Activated CD4-positive, alpha-beta T cell treated with anti-CD3 and anti-CD28 coated beads for 36 hours (primary cell): ENCODE measurements at places on chromosomes 5 and 9.

- no peaks in the 10 kb centered on the region for H3K27me3 ChIP-seq
- H3K4me3 ChIP-seq: no peak overlapping the region
- H3K4me1 ChIP-seq: no peaks in the 10 kb centered on the region
- DNase-seq: no peak
- no peaks in the 10 kb centered on the region for H3K36me3 ChIP-seq
Measured at GRCh38 chr9:73845539-73845938, 651.6 kb upstream of the RORB start.

- peaks cover 6% of the 10 kb centered on the region for H3K4me1 ChIP-seq
- H3K36me3 ChIP-seq: no peaks in the 10 kb centered on the region
- no peak overlapping the region for H3K4me3 ChIP-seq
- peaks cover 2% of the 10 kb centered on the region for H3K27me3 ChIP-seq
Measured at GRCh38 chr5:89343666-89344065, 460.7 kb upstream of the MEF2C start.

DNA sequence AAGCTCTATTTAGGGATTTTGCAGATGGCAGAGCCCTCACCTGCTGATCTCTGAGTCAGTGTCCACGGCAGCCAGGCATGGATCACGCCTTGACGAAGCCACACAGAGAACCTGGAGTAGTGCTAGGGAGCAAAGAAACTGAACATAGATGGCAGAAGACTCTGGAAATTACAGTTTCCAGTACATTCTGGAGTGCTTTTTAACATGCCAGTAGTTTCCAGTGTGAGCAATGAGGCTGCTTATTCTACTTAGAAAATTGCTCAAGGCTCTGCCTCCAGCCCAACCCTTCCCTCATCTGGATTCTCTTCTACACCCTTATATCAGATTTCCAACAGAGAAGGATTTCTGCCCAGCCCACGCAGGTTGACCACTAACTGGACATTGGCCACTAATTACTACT, 203.3 kb downstream of the ADAMTS12 start:
- no peak for DNase-seq
- H3K36me3 ChIP-seq: no peaks in the 10 kb centered on the region
- no peak overlapping the region for H3K27ac ChIP-seq
- H3K27me3 ChIP-seq: peaks cover 6% of the 10 kb centered on the region
- no peak overlapping the region for H3K4me3 ChIP-seq
- H3K4me1 ChIP-seq: no peaks in the 10 kb centered on the region

DNA sequence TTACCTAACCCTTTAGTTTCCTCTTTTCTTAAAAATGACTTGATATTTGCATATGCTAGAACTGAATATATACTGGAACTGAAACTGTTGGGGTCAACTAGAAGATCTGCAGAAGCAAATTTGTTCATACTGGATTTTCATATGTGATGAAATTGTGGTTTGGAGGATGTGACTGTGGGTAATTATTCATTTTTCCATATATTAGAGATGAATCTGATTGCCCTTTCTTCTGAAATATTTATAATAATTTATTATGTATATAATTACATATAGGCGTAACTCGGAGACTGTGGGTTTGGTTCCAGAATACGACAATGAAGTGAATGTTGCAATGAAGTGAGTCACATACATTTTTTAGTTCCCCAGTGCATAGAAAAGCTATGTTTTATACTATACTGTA, 149.1 kb downstream of the ATP10B start:
- no peak for DNase-seq
- no peak overlapping the region for H3K27ac ChIP-seq
- no peak overlapping the region for H3K4me3 ChIP-seq
- no peaks in the 10 kb centered on the region for H3K36me3 ChIP-seq
- H3K27me3 ChIP-seq: peaks cover 3% of the 10 kb centered on the region

DNA sequence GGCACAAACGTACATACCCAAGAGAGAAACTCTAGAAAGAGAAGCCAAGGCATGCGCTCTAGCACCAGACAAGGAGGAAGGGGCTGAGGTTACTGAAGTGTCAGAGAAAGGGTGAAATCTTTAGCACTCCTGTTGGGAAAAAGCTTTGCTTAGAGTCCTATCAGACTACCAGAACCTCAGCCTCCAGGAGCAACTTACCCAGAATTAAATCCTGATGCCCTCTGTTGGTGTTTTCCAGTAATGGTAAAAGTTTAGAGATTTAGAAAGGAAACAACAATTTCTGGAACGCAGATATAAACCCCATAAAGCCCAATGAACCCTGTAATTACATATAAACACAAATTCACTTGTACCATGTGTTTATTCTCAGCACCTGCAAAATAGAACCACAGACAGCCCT, 33.2 kb upstream of the ASTN2 start:
- H3K4me3 ChIP-seq: no peak overlapping the region
- H3K36me3 ChIP-seq: no peaks in the 10 kb centered on the region
- H3K27ac ChIP-seq: no peak overlapping the region
- no peaks in the 10 kb centered on the region for H3K4me1 ChIP-seq
